Stimulated activated CD4-positive, alpha-beta T cell treated with anti-CD3 and anti-CD28 coated beads, Interleukin-1b, Interleukin-23, amount 100 ng/mL, for 1 hour (primary cell): ENCODE measurements at places on chromosomes 6 and 20.

DNA sequence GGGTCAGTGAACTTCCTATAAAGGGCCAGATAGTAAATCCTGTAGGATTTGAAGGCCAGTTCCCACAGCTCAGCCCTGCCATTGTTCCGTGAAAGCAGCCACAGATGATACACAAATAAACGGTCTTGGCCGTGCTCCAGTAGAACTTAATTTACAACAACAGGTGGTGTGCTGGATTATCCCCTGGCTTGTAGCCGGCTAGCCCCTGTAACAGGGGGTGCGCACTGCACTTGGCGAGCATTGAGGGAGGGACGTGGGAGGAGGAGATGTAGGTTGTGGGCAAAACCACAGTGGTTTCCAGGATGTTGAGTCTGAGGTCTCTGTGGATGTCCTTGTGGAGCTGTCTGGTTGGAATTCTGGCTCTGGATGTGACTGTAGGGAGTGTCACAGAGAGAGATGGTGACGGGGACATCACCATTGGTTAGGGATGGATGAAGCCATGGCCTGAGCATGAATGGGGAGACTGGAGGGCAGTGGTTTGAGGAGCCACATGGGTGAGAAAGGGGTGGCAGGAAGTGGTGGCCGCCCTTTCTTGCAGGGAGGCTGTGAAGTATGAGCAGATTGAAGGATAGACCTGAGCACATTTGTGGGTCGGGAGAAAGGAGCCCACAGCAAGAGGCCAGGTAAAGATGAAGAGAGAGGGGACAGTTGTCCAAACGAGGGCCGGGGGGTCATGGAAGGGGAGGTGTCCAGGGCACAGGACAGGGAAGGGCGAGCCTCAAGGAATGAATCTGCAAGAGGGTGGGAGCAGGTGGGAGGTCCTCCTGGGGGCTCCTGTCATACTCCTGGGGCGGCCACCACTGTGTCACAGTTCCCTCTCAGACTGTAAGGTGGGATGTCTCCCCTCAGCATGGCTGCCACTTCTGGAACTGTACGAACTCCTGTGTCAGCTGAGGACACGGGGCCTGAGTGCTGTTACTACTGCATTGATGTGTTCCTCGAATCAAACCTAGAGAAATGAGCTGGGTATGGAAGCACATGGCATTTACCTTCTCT is 53.6 kb downstream of the CDH26 start:
- no peak for DNase-seq

DNA sequence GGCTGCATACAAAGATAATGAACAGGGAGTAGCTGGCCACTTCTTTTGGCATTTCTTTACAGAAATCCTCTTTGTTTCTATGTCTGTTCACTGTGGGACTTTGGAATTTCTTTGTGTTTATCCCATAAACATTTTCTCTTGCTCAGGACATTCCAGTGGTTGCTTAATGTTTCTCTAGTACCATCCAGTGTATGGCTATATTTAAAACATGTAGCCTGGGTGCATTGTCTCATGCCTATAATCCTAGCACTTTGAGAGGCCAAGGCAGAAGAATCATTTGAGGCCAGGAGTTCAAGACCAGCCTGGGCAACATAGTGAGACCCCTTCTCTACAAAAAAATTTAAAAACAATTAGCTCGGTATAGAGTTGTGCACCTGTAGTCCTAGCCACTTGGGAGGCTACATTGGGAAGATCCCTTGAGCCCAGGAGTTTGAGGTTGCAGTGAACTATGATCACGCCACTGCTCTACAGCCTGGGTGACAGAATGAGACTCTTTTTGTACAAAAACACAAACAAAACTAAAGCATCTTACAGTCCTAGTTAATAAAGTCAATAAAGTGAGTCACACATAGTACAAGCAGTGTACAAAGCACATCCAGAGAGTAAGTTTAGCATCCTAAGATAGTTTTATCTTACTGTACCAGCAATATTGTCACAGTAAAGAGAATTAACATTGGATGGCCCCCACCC is 63.3 kb downstream of the ZFAND3 start:
- no peak for DNase-seq

DNA sequence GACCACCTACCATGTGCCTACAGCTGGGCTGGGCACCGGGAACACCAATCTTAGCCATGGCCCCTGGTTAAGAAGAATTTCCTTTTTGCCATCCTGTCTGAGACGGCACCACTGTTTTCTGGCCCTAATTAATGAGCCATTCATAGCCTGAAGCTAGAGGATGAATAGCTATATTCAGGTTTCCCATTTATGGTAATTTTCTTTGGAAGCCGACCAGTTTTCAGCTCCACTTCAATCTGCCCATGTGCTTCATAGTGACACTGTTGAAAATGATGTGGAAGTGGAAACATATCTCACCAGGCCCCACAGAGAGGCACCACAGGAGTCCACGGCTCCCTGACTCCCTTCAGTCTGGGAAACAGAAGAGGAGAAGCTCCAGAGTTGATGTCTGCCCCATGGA is 22.6 kb upstream of the ULBP3 start:
- no peak for DNase-seq

DNA sequence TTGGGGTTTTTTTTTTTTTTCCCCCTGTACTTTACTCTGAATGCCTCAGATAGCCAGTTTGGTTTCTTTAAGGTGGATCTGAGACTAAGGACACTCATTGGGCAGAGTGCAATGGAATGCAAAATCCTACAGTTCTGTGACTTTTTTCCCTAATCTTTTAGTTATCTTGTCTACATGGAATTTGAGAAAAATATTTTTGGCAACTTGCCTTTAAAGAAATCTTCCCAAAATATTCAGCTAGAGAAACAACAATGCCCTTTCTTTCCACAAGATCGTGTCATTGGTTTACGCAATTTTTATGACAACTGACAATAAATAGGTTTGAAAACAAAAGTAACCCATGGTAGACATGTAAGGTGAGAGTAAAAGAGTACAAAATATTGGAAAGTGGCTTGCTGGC is 171.7 kb upstream of the LAMP5 start:
- DNase-seq = no peak

DNA sequence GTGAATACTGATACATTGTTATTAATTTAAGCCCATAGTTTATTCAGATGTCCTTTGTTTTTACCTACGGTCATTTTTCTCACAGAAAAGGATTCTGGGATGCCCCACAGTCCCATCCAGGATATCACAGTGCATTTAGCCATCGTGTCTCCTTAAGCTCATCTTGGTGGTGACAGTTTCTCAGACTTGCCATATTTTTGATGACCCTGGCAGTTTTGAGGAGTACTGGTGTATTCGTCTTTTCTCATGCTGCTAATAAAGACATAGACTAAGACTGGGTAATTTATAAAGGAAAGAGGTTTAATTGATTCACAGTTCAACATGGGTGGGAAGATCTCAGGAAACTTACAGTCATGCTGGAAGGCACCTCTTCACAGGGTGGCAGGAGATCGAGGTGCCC is 295.9 kb upstream of the CDH4 start:
- no peak for DNase-seq

DNA sequence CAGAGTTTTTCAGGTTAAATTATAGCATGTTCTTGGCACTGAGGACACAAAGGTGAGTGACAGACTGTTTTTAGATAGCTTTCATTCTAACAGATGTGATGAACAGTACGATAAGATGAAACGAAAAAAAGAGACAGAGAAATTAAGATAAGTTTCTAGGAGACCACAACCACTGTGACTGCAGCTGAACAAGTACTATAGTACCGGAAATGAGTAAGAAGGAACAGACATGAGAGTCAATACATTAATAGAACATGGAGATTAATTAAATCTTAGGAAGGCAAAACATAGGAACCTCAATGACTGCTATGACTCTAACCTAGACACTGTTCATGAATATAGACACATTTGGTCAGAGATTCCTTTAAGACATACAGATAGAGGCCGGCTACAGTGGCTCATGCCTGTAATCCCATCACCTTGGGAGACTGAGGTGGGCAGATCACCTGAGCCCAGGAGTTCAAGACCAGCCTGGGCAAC is 40.2 kb downstream of the HBS1L start:
- DNase-seq = no peak

DNA sequence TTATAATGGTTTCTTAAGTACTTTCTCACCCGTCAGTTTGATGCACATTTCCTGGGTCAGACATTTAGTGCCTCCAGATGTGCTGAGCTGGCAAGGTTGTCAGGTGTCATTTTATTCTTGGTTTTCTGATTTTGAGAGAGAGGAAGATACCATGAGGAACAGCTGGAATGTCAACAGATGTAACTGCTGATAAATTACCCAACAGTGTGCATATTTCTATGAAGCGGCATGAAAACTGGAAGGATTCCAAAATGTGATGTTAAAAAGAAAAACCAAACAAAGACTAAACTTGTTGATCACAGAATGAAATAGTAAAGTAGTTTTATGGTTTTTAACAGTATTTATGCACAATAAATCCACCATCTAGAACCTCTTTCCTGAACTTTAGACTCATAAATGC is 447.3 kb downstream of the HDGFL1 start:
- DNase-seq = no peak

DNA sequence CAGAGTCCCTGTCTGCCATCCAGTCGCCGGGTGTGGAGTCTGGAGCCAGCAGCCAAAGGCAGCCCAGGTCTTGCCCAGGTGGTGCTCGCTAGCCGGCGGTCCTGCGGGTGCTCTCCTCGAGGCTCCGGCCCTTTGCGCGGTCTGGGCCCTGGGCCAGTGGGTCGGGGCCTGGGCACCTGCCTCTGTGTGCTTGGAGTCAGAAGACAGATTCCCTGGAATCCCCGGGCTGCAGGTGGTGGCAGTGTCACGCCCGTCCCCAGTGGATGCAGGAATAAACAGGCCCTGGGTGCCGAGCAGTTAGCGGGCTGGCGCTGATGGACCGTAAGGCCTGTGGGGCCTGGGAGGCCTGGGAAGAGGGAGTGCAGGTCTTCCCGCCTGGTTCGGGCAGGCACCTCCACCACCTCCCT is 5.3 kb downstream of the SS18L1 start:
- no peak for DNase-seq

GRCh38 chr6:152828431-152828830 is 77.8 kb downstream of the VIP start:
- DNase-seq = no peak

GRCh38 chr20:42972591-42972990 is 217.1 kb downstream of the PTPRT start:
- no peak for DNase-seq

GRCh38 chr6:149840345-149841075 is 23.6 kb downstream of the LRP11 start:
- no peak for DNase-seq

- no peak for DNase-seq
Measured at GRCh38 chr6:65988006-65988405, 281.0 kb upstream of the EYS start.

- DNase-seq = no peak
Measured at GRCh38 chr6:162371121-162371520, 356.4 kb downstream of the PRKN start.

GRCh38 chr20:41531518-41532275 is 86.5 kb downstream of the CHD6 start:
- no peak for DNase-seq

DNA sequence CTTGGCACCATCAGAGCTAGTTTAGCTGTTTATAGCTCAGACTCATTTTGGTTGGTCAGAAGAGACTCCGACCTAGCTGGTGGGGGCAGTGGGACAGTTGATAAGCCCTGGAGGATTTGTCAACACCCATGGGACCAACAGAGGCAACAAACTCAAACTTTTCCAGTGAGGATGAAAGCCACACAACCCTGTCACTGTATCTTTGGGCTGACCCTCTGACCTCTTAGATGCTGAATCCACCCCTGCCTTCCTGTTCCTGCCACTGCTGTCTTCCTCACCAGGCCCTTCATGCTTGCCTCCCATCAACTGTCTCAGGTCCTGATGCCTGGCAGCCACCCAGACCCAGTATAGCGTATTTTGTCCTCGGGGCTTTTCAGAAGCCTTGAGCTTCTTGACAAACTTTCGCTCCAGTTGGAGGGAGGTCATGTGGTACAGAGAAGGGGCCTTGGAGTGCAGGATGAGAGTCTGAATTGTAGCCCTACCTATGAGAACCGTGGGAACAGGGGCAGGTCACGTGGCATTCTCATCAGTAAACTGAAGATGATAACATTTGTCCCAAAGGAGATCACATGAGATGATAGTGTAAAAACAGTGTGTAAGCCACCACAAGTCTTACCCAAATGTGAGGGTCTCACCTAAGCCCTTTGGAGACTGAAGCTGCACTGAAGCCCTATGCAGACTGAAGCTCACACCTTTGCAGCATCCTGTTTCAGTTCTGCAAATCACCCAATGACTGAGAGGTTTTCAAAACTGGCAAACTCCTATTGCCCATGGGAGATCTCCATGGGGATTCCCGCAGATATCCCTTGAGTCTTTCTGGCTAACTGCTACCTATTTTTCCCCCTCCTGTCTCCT is 72.0 kb upstream of the F13A1 start:
- DNase-seq = no peak

DNA sequence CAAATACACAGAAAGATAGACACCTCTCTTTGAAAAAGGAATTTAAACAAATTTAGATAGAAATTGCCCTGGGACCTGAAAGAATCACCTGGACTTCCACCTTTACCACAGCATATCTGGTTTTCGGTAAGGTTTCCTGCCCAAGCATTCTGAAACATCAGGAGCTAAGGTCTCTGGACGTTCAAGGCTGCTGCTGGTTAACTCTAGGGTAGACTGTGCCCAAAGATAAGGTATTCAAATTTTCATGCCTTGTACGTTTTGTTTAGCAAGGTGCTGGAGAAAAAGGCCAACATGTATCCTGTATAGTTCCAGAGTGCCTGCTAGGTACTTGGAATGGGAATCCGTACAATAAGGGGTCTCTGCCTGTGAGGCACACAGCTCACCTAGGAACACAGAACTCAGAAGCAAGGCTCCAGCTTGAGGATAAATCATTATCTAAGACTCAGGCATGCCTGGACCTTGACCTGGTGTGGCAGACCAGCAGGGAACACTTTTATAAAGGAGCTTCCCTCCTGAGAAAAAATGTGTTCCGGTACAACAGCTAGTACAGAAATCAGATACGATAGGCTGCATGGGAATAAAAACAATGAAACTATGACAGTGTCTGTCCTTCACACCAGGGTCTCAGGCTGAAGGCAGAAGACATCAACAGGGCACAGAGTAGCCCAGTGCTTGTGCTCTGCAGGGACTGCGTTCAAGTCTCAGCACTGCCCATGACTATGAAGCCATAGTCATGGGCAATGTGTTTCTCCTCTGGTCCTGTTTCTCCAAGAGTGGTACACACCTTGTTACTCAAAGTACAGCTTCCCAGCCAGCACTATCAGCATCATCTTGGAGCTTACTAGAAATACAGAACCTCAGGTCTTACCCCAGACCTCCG is 70.4 kb downstream of the METTL24 start:
- DNase-seq = no peak

- DNase-seq = no peak
Measured at GRCh38 chr6:43703512-43704429, 16.2 kb upstream of the MRPS18A start.

GRCh38 chr6:30571075-30571761 is at the start of gene ABCF1:
Gene ABCF1, plus strand, starts transcription at chr6:30571442. Its CDS starts 46 bp downstream, at chr6:30571488.
- peak; percentile 99 for DNase-seq

GRCh38 chr6:24861934-24862333 is 63.2 kb upstream of the ARMH2 start:
- DNase-seq = no peak

- no peak for DNase-seq
Measured at GRCh38 chr6:142648036-142648451, 296.9 kb downstream of the HIVEP2 start.

- no peak for DNase-seq
Measured at GRCh38 chr6:112193535-112194051, 60.8 kb downstream of the LAMA4 start.

GRCh38 chr6:89970609-89971337 is 76.5 kb downstream of the GJA10 start:
- DNase-seq = no peak
